ENCODE measurements at places on chromosomes 13 and 19.

DNA sequence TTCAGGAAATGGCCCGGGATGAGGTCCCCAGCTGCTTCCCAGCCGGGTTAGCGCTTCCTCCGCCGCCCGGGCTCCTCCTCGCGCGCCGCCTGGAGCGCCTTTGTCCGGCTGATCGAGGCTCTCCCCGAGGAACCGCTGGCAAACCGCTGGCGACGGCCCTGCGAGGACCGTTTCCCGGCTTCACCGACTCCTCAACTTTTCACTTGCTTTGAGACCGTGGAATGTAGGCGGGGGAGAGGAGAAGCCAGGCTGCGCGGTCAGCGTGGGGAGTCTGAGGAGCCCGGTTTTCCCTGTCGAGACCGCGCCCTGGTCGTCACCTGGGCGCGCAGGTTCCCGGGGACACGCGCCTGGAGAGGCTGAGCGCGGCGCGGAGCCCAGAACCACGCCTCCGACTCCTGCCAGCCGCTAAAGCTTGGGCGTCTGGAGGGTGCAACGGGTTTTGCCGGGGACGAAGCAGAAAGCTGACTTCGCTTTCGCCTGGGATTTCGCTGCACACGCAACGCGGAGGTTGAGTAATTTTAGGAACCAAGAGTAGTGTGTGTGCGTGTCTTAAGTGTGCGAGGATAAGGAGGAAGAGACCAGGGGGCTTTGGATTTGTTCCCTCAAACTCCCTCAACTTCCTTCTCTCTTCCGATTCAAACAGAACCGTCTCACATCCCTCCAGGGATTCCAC lies 7.3 kb upstream of the DGKH start:
- no peak for DNase-seq

GRCh38 chr13:27678306-27679040 lies 56.8 kb downstream of the POLR1D start:
- DNase-seq = no peak

DNA sequence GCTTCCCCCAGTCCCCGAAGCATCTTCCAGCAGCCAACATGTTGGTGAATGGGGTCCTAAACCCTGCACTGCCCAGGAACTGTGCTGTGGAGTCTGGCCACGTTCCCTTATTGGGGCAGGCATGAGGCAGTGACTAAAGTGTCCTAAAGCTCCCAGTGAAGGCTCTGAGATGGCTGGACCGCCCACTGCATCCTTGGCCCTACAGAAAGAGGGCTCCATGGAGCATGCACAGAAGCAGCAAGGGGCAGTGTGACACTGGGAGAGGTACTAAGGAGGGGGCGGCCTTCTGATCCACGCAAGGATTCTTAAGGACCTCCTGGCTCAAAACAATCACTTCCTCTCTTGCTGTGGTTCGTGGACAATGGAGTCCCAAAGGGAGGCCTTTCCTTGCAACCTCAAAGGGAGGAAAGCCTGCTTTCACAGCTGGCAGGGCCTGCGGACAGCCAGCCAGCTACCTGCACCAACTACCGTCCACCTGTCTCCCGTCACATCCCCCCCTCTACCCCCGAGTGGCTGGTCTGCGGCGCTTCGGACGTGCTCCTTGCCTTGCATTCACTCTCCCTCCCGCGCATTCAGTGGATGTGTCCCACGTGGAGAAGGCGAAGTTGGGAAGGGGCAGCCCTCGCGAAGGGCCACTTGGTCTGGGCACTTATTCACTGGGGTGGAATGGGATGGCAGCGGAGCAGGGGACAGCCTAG lies 63.9 kb upstream of the STARD13 start:
- no peak for DNase-seq

DNA sequence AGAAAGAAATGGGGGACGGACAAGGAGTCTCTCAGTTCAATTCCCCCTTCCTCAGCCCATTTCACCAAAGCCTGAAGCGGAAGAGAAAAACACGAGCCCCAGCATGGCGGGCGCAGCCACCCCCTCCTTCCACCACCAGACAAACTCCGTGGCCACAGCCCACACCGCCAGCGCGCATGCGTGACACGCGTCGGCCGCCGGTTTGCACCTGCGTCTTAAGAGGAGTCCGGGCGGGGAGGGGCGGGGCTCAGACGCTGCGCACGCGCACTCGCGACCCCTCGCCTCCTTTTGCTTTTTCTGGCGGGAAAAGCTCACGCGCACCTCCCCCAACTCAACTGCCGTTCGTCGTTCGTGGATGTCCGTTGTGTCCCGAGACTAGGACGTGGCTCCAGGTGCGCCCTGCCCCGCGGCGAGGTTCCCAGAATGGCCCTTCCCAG lies at the start of gene KASH5:
TSS of gene KASH5 (plus strand) at position 314 of the 437 bp plus-strand sequence. CDS start 2,635 bp downstream, outside the sequence.
- no peak for DNase-seq
